Germinal center (tissue), 1 donor: ENCODE measurements at places on chromosomes 11 and 22.
A peak's percentile ranks its signal among the peaks of the same experiment; 100 is the strongest.

DNA sequence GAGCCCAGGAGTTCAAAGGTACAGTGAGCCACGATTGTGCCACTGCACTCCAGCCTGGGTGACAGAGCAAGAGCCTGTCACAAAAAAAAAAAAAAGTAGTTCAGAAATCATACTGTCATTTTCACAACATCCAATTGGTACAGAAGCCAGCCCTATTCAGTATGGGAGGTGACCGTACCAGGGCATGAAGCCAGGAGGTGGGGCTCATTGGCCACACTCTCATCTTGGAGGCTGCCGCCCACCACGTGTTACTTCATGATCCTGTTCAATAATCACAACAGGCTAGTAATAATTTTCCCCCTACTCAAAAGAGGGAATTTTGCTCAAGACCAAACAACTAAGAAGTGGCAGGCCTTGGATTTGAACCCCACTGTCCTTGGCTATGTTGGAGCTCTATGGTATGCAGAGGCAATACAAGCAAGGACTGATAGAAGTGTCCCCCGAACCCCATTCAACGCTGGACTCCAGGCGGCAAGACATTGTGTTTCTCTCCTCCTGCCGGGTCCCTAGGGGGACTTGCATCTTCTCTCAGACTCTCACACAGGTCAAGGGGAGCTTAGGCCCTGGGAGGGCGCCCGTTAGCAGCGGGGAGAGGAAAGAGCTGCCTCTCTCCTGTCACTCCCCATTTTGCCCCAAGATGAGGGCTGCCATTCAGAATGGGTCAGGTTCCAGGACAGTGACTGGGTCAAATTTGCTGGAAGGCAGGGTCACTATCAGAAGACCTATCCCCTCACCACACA is 40.2 kb upstream of the EMID1 start:
- no peak for DNase-seq

GRCh38 chr11:64760759-64761420 is 1.1 kb upstream of the PYGM start:
- DNase-seq = no peak

DNA sequence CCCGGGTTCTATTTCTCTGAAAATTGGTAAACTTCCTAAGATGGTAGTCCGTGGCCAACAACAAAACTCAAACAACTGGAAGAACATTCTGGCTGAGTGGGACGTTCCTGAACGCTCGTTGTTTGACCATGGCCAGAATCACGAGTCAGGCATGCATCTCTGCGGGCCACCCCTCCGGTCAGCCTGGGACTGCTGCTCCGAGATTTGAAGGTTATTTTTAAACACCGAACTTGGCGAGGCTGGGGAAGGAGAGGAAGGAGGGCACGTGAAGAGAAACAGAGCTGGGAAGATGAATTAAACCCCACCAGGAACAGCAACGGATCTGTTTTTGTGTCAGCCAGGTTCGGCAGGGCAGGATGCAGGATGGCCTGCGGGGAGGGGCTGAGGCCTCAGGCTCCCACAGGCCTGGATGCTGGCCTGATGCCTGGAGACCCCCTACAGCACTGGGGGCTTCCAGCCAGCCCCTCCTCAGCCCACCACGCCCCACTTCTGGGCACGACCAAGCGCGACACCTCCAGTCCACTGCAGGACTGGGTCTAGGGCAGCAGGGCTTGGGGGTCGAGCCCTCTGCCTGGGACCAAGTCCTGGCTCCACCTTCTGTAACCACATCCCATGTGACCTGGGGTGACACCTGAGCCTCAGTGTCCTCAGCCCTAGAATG is 5.1 kb downstream of the SHISAL1 start:
- DNase-seq = no peak

DNA sequence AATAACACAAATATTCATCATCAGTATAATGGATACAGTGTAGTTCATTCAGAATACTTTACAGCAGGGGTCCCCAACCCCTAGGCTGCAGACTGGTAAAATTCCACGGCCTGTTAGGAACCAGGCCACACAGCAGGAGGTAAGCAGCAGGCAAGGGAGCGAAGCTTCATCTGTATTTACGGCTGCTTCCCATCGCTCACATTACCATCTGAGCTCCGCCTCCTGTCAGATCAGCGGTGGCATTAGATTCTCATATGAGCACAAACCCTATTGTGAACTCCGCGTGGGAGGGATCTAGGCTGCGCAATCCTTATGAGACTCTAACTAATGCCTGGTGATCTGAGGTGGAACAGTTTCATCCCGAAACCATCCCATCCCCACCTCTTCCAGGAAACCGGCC is 125.1 kb downstream of the SERGEF start:
- DNase-seq = no peak

DNA sequence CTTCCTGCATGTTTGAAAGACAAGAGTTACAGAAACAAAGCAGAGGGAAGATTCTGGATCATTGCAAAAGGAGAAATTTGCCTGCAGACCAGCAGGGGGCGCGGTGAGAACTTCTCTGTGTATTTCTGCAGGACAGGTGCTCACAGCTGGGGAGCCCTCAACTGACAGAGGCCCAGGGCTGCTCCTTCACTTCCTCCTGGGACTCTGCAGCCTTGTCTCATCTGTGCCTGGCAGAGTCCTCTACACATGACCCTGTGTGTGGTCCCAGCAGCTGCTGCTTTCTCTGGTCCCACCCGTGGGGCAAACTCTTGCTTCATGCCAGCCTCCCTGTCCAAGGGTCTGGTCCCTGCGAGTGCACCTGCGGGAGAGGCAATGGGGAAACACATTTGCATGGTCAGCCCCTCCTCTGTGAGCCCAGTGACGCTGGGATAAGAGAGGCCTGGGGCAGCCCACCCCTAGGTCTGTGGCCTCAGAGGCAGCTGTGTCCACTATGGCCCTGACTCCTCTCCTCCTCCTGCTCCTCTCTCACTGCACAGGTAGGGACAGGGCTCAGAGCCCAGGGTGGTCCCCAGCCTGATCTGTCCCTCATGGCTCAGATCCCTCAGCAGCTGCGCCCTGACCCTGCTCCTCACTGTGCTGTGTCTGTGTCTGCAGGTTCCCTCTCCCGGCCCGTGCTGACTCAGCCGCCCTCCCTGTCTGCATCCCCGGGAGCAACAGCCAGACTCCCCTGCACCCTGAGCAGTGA is 43.2 kb upstream of the VPREB1 start:
- peak; percentile 75 for DNase-seq

DNA sequence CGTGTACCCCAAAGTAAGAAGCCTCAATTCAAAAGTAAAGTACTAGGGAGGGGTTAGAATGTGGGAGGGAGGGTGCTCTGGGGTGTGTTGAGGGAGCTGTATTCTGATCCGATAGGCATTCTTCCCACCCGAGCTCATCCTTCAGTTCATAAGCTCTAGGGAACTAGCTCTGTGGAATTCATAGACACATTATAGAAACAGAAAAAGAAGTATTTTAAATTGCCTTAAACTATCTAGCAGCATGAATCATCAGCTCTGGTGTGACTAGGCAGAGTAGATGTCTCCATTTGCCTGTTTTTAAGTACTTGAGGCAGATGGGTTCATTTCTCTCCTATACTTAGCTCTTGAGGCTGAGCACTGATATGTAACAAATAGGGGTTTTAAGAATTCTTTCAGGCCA is 7.3 kb upstream of the SGSM3 start:
- DNase-seq = no peak
